ENCODE measurements at places on chromosomes 3 and 15.

GRCh38 chr3:66110840-66111239 lies 72.1 kb upstream of the MAGI1 start:
- no peak for ATAC-seq

DNA sequence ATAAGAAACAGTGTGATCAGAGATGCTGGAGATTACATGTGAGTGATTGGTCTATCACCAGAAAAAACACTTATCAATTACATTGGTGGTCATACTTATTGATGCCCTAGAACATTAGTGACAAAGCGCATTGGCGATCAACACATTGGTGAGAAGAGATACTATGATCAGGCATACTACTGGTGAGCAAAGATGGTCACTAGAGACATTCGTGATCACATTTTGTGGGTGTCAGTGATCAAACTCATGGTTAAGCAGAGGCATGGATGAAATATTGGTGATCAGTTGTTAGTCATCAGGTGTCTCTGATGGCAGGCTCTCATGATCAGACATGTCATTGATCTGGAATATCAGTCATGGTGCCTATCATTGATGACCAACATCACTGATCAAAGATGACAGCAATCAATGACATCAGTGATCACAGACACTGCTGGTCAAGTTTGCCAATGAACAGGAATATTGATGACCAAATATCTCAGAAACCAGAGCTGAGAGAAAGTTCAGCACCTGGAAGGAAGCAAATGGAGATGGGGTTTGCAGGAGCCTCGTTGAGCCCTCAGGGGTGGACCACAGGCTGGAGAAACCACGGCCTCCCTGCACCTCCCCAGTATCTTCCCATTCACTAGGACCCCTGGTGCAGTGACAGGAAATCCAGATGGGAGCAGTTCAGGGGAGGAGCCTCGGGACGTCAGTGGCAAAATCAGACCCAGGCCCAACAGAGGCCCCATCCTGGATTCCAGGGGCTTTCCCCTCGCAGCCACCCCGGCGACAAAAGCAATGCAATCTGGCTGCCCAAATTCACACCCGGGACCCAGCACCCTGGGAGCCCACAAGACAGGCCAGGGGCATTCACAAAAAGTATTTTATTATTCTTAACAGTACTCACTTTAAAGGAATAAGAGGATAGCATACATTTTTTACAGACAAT lies 12.2 kb upstream of the DNAJB8 start:
- ATAC-seq = no peak

DNA sequence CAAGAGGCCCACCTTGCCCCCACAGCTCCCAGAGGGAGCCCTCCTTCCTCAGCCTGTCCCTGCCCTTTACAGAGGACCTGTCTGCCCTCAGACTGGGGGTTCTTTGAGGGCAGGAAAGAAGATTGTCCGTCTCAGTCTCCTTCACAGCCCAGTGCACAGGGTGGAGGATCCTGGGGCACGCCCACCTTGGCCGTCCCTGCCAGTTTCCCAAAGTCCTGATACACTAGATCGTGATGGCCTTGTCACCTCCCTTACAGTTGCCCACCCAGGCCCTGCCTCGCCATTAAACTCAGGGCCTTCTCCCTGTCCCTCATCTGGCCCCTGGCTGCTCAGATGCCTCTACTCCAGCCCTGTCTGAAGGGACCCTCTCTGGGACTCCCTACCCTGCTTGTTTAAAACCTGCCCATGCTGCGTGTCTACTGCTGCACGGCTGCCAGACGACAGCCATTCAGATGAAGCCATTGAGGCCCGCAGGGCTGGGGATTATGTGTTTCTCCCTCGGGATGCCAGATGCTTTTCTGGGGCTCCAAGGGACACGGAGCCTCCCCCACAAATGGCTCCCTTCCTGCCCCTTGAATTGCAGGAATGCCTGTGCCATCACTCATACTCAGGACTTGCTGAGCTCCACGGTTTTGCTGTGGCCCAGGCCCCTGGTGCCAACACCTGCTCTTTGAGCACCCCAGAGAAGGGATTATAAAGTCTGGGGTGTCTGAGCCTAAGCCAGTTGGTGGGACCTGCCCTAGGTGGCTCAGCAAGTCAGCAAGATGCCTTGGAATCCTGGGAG lies 27.8 kb downstream of the ACSBG1 start:
- no peak for ATAC-seq

- ATAC-seq = peak; percentile 44
These were observed 11.1 kb downstream of the IGF2BP2 start for GRCh38 chr3:185813691-185814215.

GRCh38 chr3:193788189-193788991 lies 195.4 kb downstream of the OPA1 start:
- ATAC-seq = peak; percentile 97

DNA sequence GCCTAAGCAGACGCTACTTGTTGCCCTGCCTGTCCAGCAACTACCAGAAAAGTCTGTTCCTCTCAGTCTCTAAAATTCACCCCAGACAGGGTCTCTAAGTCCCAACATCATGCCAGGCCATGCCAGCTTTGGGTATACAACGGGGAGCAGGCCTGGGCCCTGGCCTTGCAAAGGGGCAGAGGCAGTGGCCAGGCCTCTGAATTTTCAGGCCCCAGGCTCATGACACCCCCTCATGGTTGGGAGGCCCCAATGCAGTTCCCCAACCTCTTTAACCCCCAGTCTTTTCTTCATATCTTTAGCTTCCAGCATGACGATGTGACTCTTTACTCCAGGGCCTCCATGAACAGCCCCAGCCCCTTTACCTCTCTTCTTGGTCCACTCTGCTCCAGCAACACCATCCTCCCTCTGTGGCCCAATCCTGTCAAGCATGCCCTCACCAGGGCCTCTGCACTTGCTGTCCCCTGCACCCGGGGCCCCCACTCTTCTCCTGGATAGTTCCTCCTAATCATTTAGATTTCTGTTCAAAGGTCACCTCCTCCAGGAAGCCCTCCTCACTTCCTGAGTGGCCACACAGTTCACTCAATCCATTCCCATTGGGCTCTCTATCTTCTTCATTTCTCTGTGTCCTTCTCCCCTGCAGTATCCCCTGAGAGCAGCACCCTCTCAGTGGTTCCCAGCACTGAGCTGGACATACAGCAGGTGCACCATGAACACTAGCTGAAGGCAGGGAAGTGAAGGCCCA lies 4.8 kb downstream of the IQSEC1 start:
- ATAC-seq = no peak
